Thyroid gland (tissue), 4 donors: ENCODE measurements at places on chromosomes 12 and 14. TPM values are rescaled to one million over a fixed set of nuclear protein-coding genes. Genes with fewer than 3 reads are reported as not detected.

ATP2A2 gene
- 220 TPM for total RNA-seq

MSRB3 gene
- total RNA-seq: 17.9 TPM

RNASE1 gene
- total RNA-seq: 81.4 TPM

INSM2 gene
- total RNA-seq: not detected

EFS gene
- total RNA-seq: 7.9 TPM

SLC5A8 gene
- 114 TPM for total RNA-seq

LHX5 gene
- total RNA-seq: not detected

CAPZA3 gene
- total RNA-seq: 0.40 TPM

ELK3 gene
- 25.0 TPM for total RNA-seq

METTL25 gene
- total RNA-seq: 51.4 TPM

SCAF11 gene
- 294 TPM for total RNA-seq

COL2A1 gene
- not detected for total RNA-seq

DNA sequence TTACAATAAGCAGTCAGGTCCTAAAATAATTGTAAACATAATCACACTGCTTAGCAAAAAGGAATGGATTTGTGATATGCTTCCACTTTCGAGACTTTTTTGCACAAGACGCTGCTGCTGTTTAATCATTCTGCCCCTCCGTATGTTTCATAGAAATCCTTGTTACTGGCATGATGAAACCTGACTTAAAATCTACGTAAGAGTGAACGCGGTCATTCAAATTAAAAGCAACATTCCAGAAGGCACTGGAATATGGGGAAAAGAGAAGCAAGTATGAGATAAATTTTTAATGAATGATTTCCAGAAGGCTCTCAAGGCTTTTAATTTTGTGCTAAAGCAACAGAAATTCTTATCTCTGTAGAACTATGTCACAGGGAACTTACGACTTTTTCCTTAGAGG lies 1.1 kb downstream of the CNIH1 start:
- no peak for DNase-seq

GRCh38 chr12:110024051-110024450 lies 24.3 kb downstream of the C12orf76 start:
- DNase-seq: no peak

DNA sequence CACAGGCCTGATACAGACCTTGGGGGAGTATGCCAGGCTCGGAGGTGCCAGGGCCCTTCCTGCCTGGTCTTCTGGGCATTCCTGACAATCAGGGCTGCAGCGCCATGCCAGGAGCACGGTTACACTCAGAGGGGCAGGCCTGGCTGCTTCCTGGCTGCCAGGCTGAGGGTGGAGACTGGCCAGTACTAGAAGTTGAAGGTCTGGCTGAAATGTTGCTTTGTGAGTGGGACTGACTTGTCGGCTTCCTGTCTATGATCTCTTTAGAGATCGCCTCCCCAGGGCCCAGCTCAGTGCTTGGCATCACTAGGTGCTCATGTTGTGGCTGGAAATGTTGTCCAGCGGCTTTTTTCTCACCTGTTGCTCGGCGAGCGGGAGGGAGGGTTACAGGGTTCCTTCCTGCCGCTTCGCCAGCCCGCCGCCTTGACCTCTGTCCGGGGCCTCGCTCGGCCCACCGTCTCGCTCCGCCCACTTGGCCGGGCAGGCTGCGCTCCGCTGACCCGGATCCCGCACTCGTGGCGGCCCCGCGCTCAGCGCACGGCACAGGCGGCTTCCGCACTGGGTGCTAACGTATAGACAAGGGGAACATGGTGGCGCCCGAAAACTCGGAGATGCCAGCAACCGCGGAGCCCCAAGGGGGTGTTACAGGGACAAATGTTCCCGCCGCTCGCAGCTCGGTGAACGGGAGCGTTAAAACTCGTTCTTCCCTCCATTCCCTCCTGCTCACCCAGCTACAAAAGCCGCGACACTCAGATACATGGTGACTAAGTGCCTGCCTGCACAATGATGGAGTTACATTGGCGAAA lies 32.6 kb downstream of the PAPLN start:
- DNase-seq: peak; percentile 86

DNA sequence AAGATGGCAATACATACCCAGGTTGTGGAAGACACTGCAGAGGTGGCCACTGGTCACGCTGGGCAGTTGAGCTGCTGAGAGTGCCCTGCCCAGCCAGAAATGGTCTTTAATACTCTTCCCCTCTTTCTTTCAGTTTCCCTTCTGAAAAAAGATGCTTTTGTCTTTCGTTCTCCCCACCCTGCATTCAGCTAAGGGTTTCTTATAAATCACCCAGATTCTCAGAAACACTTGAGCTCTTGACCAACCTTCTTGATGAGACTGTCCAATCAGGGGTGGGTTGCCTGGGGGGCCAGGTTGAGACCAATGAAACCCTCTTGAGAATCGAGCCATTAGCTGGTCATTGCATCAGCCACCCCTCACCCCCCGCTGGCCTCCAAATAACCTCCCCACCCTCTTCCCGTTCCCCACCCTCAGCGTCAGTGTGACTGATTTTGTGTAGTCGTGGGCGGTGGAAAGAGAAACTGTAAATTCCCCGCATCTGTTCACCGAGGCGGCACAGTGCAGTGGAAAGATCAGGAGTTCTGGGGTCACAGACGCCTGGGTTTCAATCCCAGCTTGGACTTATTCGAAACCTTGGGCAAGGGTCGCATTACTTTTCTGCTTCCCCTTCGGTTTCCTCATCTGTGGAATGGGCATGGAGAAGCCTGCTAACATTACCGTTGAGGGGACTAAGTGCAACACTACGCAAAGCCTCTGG lies 52.3 kb downstream of the SLC25A47 start:
- DNase-seq: peak; percentile 64

- DNase-seq: no peak
Measured at GRCh38 chr12:32843528-32844095, 53.0 kb downstream of the PKP2 start.

- DNase-seq: no peak
Measured at GRCh38 chr12:106783515-106783914, 9.0 kb downstream of the RIC8B start.

DNA sequence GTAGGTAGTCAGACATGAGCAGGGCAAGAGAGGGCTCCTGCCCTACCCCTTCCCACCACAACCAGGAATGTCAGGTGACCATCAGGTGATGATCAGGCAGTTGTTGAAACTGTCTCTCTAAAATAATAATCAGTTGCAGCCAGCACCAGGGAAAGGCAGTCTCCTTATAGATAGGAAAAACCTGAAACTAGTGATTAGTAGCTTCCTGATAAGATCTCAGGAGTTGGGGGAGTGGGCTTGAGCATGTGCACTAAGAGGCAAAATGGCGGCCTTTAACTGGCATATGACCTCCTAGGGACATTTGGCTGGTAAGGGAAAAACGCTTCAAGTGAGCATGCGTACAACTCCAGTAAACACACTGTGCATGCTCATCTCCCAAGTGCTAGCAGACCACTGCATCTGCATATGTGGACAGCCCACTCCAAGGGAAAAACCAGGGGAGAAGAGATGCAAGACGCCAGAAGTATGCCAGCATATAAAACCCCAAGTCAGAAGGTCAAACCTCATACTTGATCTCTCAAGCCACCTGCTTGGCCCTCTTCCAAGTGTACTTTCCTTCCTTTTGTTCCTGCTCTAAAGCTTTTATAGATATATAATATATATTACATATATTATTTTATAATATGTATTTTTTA lies 37.1 kb downstream of the TGFB3 start:
- no peak for DNase-seq

DNA sequence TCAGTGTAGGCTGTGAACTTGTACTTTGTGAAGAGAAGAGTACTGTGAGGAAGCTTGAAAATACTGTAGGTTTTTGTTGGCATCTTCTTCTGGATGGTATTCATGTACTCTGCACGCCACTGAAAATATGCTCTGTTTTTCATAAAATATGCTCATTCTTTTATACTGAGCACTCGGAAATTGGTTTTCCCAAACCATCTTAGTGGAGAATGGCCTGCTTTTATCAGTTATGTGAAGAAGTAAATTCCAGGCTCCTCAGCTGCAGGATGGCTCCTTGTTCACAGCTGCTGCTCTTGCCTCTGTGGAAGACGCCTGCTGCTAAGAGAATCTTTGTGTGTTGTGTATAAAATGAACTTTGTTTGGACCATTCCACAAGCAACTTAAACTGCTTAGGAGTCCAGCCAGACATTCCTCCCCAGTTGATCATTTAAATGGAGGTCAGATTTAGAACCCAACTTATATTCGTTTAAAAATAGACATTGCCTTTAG lies 443.5 kb upstream of the RGS6 start:
- no peak for DNase-seq

- no peak for DNase-seq
Measured at GRCh38 chr12:91119089-91119488, 7.8 kb upstream of the LUM start.

GRCh38 chr14:99850709-99851108 lies 57.5 kb downstream of the EML1 start:
- no peak for DNase-seq

DNA sequence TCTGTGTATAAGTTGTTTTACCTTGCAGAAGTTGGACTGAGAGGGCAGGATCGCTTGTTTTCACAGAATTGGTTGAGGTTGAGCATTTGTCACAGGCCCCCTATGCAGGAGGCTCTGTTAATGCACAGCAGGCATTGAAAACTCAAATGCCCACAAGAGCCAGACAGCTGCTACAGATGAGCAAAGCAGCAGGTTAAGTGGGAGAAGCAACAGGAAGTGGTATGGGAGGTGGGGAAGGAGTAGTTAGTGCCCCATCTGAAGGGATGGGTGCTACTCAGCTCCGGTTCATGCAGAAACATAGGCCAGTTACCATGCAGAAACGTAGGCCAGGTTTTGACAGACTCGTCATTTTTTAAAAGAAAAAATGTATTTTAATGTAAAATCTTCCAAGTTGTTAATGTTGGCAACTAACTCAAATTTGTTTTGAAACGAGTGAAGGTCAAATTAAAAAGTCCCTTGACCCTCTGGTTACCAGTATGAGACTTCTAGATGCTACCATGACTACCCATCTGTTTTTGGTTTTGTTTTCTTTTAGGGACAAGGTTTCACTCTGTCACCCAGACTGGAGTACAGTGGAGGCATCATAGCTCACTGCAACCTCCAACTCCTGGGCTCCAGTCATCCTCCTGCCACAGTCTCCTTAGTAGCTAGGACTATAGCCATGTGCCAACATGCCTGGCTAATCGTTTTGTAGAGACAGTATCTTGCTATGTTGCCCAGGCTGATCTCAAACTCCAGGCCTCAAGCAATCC lies 84.7 kb upstream of the FRMD6 start:
- no peak for DNase-seq

- DNase-seq: no peak
Measured at GRCh38 chr12:74999474-74999873, 210.2 kb downstream of the KCNC2 start.

DNA sequence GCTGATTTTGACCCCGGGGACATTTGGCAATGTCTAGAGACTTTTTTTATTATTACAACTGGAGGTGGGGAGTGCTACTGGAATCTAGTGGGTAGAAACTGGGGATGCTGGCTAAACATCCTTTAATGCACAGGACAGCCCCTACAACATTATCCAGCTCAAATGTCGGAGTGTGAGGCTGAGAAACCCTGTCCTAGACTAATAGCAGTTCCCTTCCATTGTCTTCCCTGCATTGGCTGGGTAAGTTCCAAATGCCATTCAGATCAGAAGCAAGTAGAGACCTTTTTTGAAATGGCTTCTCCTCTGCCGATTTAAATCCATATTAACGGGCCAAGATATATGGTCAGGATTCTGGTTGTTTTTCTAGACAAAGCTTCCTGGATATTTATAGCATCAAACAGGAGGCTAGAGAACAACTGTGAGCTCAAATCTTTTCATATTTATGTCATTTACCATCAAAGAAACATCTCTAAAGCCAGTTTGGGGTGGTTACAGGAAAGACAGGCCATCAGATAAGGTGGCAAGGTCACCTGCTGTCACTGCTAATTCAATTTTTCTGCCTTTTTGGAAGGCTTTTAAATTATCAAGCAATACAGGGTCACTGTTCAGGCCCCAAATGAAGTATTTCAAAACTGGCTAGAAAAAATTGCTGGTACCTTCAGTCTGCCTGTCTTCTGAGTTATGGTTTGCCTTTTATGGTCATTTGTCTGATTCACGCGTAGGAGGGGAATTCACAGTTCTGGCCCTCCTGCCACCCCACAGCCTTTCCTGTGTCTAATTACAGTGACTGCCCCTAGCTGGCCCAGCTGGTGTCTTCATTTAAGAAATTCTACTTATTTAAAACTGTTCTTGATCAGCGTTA lies 20.1 kb upstream of the AKAP5 start:
- no peak for DNase-seq

DNA sequence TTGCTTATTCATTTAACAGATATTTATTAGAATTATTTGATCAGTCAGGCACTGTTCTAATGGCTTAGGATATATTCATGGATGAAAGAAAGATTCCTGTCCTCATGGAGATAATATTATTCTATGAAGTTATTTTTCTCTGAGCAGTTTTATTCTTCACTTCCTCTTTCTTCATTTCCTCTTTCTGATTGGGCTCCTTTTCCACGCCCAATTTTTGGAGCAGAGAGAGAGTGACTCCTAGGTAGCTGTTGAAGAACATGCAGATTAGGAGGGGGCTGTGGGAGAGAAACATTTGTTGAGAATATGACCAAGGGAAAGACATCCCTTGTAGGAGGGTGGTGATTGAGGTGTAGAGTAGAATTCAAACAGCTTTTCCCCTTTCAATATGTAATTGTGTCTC lies 6.0 kb upstream of the YARS2 start:
- no peak for DNase-seq

DNA sequence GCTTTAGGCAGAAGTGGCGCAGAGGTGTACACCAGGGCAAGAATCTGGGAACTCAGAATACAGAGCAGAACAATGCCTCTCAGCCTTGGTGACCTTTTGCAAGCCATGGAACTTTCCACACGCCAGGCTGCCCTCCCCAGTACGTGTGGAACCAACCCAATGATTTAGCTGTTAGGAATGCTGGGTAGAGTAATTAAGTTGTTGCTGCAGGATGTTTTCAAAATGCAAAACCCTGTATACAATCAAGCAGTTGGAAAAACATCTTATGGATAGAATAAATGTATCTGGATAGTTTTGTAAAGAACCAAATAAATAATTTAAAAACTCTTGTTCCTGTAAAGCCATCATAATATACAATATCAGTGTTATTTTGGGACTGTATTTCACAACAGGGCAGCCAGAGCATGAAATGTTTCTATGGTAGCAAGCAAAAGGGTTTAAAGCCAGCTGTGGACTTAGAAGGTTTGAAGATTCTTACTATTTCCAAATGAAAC lies 19.4 kb downstream of the PPP1R36 start:
- DNase-seq: peak; percentile 40

- DNase-seq: no peak
Measured at GRCh38 chr12:44889162-44889561, 13.0 kb upstream of the NELL2 start.

GRCh38 chr12:84604551-84604950 lies 308.0 kb downstream of the SLC6A15 start:
- no peak for DNase-seq
